Right renal pelvis (tissue), 4 donors: ENCODE measurements at places on chromosomes 4 and X. TPM values are rescaled to one million over a fixed set of nuclear protein-coding genes. Genes with fewer than 3 reads are reported as not detected.

SLC34A2 gene
- 33.3 TPM for polyA plus RNA-seq

LAMTOR3 gene
- 122 TPM for polyA plus RNA-seq

HPSE gene
- 1.00 TPM for polyA plus RNA-seq

LRIT3 gene
- polyA plus RNA-seq, result 0.31 TPM

JADE3 gene
- 26.6 TPM for polyA plus RNA-seq

LNX1 gene
- 22.4 TPM for polyA plus RNA-seq

NCAPG gene
- 26.5 TPM for polyA plus RNA-seq

SRPX2 gene
- 10.5 TPM for polyA plus RNA-seq

SCD5 gene
- polyA plus RNA-seq, result 58.7 TPM

ADH1A gene
- polyA plus RNA-seq, result 0.92 TPM
